Upper lobe of left lung (tissue), 6 donors: ENCODE measurements at places on chromosomes 11 and 22.

- DNase-seq = peak; percentile 52
Observed at GRCh38 chr11:2569321-2569721, 124.5 kb downstream of the KCNQ1 start.

GRCh38 chr11:3195251-3196160 is 23.1 kb downstream of the MRGPRG start:
- peak; percentile 56 for DNase-seq

GRCh38 chr11:10409207-10409661 is 45.8 kb upstream of the AMPD3 start:
- no peak for DNase-seq

- no peak for DNase-seq
Observed at GRCh38 chr11:122807731-122808477, 30.4 kb upstream of the CRTAM start.

DNA sequence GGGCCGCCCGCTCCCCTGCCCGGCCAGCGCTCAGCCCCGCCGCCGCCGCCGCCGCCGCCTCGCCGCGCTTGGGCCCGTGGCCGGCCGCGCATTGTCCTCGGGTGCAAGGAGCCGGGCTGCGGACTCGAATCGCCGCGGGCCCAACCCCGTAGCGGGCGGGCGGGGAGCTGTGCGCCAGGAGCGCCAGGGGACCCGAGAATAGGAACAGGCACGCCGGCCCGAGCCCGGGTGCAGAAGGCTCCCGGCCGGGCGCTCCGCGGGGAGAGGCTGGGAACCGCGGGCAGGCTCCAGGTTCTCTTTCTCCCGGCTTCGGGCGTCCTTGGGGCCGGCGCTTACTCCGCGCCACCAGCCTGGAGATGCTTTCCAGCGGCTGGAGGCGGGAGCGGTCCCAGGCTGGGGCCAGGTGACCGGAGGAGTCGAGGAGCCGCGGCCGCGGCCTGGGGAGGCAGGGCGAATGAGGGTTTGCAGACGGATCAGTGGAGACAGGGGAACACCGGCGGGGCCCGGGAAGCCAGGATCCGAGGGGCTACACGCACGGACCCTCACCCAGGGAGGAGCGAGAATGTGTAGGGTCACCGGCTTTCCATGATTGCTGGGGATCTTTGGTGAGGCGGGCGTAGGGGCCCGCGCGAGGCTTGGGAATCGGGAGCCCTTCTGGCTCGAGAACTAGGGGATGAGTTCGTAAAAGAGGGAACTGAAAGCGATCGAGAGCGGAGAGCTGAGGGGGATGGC is 726 bp downstream of the PKNOX2 start:
- DNase-seq = no peak

DNA sequence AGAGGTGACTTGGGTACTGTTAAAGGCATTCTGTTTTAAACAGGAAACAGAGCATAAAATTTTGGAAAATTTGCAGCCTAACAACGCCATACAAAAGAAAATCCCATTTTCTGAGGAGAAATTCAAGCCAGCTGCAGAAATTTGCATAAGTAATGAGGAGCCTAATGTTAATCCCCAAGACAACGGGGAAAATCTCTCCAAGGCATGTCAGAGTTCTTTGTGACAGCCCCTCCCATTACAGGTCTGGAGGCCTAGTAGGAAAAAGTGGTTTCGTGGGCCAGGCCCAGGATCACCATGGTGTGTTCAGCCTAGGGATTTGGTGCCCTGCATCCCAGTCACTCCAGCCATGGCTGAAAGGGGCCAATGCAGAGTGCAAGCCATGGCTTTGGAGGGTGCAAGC is 1333.1 kb upstream of the TENM4 start:
- DNase-seq = no peak

DNA sequence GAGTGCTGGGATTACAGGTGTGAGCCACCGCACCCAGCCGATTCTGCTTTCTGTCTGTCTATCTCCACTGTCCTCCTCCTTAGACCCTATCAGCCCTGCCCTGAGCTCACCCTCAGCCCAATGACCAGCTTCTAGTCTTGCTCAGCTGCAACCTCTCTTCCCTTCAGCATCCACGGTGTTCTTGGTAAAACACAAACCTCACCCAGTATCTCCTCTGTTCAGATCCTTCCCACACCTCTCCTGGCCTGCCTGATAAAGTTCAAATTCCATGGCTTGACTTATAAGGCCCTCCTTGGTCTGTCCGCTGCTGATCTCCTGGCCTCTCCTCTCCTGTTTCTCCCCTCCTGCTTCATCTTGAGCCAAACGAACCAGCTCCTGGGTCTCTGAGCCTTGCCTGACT is 14.5 kb upstream of the NCF4 start:
- no peak for DNase-seq

DNA sequence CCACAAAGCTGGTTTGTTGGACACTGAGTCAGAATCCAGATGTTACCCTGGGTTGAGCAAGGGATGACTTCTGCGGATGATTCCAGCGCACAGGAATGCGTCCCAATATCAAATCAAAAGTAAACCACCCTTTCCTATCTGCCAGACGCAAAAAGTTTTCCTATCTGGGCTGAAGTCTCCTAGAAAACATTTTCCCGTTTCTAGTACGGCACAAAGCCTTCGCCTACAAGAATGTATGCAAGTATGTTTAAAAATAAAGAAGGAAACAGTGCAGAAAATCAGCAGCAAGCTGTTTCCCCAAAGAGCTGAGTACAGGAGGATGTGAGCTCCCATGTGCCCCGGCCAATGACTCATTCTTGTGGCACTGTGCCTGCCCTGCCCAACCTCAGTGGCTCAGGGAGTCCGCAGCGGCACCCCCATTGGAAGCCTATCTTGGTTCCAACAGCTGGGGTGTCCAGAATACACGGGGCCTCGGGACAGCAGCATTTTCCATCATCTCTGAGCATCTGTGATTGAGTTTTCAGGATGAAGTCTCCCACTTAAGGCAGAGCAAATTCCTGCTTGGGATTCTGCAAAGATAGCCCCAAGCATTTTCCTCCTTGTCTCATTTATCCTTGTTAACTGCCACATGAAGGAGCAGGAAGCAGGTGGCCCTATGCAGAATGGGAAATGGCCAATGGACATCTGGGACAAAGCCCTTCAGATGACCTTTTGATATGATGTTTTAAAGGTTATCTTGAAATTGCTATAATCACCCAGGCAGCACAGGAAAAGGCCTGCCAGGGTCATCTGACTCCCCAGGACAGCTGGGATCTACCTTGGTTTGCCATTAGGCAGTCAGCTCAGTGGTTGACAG is 17.5 kb downstream of the KCNJ5 start:
- no peak for DNase-seq

- no peak for DNase-seq
Observed at GRCh38 chr11:18384157-18384641, 10.2 kb upstream of the LDHA start.

DNA sequence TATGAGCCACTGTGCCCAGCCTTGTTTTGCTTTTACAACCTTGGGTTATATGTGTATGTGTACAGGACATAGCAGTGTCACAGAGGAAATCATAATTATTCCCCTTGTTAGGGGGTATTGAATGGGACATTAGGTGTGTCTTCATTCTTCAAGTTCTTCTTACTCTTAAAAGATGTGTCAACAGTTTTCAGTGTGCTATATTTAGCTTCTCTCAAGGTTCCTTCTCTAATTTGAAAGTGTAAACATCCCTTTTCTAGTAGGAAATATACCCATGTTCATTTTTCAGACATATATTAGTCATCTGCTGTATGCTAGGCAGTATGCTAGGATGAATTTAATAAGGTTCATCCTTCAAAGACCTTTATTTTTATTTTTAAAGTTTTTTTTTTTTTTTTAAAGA is 17.1 kb downstream of the PCF11 start:
- no peak for DNase-seq

DNA sequence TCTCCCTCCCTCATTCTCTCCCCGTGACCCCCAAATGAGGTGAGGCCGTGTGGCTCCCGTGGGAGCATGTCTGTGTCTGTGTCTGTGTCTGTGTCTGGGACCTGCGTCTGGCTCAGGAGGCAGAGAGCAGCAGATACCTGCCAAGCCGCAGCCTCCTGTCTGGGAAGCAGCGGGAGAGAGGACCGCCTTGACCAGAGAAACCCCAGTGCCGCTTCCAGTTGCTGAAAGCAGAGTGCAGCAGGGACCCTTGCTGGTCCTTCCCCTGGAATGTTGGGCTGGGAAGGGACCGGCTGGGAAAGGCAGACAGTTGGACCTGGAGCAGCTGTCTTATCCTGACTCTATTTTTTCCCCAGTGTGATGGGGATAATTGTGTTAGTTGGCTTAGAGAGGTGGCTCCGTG is 525 bp downstream of the CSDC2 start:
- DNase-seq = no peak

- DNase-seq = peak; percentile 90
Observed at GRCh38 chr22:25404556-25404927, 159.9 kb upstream of the GRK3 start.

DNA sequence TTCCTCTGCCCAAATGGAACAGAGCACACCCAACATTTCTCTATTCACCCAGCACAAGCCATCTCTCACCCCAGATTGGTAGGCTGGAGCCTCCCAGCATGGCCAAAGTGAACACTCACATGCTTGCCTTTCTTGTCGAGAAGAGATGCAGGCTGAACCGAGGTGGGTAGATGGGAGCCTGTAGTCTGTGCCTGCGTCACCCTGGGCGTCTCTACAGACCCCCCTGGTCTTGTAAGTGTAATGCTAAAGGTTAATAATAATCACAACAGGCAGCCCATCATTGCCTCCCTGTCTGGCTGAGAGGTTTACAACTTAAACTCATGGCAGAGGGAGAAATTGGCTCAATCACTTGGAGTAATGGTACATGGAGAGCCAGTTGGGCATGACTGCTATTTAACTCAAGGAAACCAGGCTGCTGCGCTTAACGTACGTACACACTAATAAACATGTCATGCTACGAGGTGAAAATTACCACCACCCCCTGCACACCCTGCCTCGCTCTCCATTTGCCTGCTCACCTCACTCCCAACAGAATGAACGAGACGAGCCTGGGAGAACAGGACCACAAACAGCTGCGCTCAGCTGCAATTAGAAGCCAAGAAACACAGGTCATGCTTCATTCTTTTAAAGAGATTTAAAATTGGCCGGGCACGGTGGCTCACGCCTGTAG is 9.1 kb upstream of the ZBTB16 start:
- no peak for DNase-seq

- DNase-seq = no peak
Observed at GRCh38 chr11:128695539-128696221, 1.8 kb downstream of the FLI1 start.

GRCh38 chr22:28670756-28671155 is 8.9 kb downstream of the TTC28 start:
- no peak for DNase-seq

- no peak for DNase-seq
Observed at GRCh38 chr11:130407978-130408377, 20.4 kb downstream of the ADAMTS8 start.

DNA sequence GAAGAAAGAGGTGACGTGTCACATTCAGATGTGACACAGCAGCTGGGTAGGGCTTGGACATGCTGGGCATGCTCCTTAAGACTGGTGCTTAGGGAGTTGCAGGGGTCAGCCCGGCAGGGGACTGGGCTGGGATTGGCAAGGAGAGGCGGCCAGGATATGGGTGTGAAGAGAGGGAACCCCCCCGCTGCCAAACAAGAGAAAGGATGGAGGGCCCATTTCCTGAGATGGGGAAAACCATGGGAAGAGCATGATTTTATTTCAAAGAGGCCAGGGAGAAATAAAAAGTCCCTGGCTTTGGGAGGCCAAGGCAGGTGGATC is 5.3 kb downstream of the ATF4 start:
- DNase-seq = no peak

DNA sequence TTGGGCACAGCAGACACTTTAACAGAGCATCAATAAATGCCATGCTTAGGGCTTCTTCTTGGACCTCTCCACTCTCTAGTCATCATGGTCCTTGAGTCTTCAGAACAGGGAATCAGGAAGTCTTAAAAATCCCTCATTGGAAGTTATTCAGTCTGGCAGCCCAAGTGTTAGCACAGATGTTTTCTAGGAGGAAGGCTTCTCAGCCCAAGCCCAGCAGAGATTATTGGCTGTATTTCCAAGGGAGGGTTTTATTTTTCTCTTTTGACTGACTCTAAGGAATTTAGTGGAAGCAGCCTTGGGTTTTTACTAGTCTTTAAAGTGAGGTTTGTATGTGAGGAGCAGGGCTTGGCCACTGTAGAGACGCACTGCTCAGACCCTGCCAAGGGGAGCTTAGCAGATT is 41.9 kb downstream of the CEP164 start:
- no peak for DNase-seq

DNA sequence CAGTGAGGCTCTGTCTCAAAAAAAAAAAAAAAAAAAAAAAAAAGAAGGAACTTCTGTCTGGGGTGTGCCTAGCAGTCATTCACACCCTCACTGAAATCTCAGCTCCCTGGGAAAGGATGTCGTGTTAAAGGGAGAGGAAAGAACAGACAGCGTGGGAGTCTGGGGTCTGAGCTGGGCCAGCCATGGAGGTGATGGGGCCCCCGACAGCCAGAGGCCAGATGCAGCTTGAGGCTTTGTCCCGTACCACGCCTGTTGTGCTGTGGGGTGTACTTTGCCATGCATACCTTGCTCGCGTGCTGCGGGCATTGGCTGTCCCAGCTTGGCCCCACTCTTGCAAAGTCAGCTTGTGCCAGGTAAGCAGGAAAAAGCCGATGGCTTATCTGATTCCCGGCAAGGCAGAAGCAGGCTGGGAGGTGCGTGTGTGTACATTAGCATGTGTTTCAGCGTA is 4.6 kb downstream of the SYT12 start:
- DNase-seq = no peak

DNA sequence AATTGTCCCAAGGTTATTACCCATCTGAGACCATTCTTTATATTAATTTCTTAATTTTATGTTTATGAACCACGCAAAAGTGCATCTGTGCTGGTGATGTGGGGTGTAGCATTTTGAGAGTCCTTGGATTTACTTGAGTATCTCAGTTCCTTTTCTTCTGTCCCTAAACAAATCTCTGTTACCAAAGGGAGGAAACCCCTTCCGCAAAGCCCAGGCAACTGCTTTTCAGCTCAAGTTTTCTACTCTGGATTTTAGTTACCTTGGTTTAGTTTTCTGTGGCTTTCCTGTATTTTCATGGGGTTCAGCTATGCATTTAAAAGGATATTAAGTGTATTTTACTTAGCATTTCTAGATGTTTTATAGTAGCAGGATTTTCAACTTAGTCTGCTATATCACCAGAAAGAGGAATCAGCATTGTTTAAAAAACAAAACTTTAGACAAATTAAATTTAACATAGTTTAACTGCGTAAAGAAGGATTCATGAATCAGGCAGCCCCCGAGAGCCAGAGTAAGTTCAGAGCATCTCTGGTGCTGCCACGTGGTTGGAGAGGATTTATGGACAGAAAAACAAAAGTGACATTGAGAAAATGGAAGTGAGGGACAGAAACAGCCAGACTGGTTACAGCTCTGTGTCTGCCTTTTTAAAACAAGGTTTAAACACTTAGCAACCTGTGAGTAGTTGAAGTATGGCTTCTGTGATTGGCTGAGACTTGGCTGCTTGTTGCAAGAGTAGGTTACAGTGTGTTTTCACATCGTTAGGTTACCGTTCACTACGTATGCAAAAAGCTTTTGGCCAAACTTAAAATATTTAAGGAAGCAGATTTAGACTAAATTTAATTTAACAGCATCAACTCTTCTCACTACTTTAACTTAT is 9.6 kb downstream of the ADM start:
- DNase-seq = no peak

GRCh38 chr22:44249376-44250147 is 63.2 kb downstream of the SHISAL1 start:
- no peak for DNase-seq
